DMS53 (cell line): ENCODE measurements at places on chromosomes 11 and 22.

GRCh38 chr11:13465909-13466371 lies 2.9 kb upstream of the BTBD10 start:
- peak; percentile 77 for DNase-seq

DNA sequence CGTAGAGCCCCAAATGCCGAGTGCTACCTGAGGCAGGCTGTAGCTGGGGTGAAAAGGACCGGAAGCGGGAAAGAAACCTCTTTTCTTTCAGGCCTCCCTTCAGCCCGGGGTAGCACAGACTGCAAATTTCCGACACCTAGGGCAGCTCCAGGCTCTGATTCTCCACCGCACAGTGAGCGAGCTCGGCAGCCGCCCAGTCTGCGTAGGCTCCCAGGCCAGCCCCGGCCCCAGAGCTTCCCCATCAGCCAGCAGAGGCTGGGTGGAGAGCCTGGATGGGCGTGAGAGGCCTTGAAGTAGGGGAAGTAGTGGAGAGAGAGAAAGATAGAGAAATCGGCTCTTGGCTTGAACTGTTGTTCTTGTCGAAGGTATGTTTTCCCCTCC lies 9.3 kb upstream of the PAX6 start:
- DNase-seq: peak; percentile 14

DNA sequence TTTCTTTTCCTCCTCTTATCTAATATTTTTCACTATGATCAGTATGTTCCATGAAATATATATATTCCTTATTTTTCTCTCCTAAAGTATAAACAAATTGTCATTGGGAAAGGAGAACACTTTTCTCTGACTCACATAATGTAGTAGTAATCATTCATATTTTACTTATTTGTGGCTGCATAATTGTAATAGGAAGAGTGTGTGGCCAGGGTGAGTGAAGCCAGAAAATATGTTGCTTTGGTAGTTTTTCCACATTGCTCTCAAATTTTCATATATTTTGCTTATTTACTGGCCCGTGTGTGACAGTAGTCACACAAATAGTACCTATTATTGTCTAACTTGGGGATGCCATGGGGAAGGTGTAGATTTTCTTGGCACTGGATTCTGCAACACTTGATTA lies 172.1 kb downstream of the DYNC2H1 start:
- no peak for DNase-seq

DNA sequence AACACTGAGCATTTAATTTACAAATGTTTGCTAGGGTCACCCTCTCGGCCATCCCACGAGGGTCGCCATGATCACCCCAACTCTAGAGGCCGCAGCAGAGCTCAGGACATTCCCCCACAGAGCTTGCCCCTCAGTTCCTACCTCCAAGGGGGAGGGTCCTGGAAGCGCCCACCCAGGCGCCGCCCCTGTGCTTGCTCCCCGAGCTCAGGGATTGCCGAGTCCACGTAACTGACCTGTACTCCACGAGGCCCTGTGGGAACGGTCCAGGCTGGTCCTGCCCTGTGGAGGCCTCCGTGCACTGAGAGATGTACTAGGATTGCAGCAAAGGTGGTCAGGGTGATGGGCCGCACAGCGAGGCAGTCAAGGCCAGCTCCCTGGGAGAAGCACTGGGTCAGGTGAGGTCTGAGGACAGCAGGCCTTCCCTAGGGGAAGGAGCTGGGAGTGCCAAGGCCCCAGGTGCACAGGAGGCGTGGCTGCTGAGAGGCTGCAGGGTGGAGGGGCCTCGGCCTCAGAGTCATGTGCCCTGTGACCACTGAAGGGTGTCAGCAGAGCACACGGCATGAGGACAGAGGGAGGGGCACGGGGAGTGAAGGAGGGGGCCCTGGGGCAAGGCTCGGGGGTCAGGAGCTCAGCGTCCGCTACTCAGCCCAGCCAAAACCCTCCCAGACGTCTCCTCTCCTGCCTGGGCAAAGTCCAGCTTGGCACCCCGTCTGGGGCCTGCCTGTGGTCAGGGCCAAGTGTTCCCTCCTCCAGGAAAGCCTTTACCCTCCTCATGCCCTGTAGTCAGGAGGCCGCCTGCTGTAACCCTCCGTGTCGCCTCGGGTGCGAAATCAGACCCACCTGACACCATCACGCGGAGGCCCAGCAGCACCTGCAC lies 2.4 kb upstream of the MIOX start:
- DNase-seq: peak; percentile 35

DNA sequence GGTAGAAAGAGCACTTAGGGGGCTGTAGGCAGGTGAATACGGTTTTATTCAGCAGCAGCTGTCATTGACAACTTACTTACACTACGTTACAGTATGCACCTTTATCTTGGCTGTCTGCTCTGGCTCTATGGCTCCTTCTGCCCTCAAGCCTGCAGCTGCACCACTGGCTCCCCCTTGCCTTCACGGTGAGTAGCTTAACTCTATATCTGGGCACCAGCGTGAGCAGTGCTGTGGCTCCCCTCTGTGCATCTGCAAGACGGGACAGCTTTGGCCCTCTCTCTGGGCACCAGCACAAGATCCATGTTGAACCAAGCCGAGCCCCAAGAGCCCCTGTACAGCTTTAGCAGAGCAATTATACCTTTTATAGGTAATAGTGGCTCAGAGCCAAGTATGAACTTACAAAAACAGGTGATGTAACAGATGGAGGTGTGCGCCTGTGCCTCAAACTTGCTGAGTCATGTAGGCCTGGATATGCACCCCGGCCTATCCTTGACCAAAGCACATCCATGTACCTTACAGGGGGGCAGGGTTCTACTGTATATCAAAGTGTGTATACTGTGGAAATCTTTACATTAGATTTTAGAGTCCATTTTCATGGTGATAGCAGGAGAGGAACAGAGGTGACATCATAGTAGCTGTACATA lies 96.9 kb upstream of the CTSC start:
- peak; percentile 68 for DNase-seq

DNA sequence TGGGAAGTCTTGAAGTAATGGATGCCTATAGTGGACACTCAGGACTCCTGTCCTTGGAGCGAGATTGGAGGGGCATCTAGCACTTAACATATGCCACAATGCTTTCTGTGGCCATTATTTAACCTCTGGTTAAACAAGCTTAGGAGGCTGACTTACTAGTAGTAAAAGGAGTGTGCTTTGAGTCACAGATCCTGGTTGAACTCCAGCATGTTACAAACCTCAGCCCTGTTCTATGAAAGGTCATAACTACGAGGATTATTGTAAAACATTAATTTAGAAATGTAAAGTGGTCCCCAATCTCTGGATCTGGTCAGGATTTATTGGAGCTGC lies 1.1 kb upstream of the LBHD1 start:
- no peak for DNase-seq
